ENCODE measurements at places on chromosomes 7 and 10.

GRCh38 chr7:100515072-100515532 is 23.9 kb upstream of the AGFG2 start:
- DNase-seq: no peak

- no peak for DNase-seq
Measured at GRCh38 chr7:131338173-131338572, 10.5 kb downstream of the MKLN1 start.

DNA sequence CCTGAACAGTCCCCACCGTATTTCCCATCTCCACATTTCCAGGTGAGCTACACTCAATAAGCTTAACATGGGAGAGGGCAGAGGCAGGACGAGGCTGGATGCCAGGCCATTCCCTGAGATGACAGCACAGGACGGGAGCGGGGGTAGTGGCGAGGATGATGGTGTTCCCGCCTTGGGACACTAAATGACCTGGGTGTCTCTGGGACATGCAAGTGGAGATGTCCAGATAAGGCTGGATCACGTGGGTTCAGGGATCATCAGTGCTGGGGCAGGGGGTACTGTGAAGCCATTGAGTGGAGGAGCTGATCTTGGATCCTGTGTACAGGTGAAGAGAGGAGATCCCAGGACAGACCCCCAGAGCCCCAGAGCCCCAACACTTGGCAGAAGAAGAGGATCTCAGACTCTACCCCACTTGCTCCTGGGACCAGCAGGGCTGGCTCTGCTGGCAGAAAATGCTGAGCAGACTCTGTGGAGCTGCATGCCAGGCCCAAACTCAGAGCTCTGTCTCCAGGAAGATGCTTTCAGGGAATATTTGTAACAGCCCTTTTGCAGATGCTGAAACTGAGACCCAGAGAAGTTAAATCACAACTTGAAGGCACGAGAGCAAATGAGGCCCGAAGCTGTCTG is 29.7 kb upstream of the HSPA12A start:
- no peak for DNase-seq

DNA sequence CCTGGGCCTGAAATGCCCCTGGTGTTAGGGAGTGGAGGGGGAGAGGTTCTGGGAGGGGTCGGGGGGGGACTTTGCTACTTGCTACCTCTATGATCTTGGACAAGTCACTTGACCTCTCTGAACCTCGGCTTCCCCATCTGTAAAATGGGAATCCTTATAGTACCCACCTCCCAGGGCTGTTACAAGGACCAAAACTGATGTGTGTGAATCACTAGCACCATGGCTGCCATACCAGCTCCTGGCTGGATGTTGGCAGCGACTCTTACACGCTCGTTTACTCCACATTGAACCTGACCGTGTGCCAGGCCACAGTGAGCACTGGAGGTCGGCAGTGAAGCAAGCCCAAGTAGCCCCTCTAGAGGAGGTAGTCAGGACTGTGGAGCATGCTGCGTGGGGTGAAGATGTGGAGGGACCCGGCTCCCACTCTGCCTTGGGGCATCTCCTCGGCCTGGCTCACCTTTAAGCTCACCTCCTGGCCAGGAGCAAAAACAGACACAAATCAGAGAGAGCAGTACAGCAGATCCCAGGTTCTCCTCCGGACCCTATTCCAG is 28.9 kb downstream of the PPIF start:
- DNase-seq: no peak

GRCh38 chr10:75978213-75978612 is 546.8 kb downstream of the LRMDA start:
- no peak for DNase-seq

DNA sequence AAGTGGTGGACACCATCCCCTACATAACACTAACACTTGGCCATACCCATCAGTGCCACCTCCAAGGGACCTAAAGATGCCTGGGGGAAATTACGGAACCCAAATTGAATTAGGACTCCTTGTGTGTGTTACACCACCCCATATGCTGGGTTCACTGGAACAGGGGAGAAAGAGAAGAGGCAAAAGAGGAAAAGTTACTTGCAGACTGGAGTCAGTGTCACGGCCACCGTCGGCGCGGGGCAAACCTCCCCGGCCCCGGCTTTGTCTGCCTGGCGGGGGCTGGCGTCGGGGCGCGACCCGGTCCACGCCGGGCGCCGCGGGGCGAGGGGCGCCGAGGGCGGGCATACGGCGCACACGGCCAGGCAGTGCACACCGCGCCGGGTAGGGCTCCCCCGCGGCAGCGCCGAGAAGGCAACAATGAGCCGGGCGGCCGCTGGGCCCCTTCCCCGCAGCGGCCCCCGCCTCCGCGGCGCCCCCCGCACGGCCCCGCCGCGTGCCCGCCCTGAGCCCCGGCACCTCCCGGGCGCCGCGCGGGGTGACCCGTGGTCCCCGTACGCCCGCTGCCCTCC is 171.1 kb downstream of the FAM107B start:
- peak; percentile 29 for DNase-seq

DNA sequence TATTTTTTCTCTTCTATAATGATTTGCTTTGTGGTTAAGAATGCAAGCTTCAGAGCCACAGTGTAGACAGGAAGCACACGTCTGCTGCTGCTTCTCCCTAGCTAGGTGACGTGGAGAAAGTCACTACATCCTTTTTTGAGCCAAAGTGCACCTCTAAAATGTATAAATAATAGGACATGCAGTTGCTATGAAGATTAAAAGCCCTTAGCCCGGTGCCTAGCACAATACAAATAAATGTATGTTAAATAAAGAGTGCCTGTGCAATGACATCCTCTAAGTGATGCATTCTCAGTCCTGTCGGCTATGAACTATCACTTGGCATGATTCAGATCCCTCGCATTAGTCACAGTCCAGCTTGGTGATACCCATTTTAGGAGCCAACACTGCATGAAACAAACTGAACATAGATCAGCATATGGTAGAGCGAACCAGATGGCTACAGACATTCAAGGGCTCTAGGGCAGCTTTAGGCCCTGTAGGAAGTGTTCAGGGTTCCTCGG is 4.8 kb upstream of the TRDMT1 start:
- DNase-seq: peak; percentile 33

DNA sequence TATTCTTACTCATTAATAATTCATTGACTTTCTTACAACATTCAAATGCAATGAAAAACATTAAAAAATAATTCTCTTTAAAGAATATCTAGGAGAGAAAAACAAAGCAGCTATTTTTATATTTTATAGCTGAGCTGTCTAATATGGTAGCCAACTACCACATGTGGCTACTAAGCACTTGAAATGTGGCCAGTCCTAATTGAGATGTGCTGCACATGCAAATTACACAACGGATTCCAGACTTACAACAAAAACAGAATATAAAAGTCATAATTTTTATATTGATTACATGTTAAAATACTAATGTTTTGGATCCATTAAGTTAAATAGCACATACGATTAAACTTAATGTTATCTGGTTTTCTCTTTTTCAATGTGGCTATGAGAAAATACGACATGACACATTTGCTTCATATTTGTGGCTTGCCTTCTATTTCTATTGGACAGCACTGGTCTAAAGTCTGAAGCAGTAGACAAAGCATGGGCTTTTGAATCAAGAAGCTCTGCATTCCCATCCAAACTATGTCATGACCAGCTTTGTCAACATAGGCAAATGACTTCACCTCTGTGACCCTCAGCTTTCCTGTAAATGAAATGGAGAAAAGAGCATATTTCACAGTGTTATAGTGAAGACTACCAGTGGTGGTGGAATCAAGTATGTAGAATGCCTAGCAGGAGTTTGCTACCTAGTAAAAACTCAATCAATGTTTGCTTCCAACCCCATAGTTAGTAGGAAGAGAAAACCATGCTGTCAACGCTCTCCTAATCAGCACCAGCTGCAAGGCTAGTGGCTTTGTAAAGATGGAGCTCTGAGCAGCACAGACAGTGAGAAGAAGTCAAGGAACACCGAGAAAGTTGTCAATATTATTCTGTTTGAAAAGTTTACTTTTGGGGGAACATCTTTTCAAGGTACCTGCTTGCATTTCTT is 37.1 kb upstream of the GDF10 start:
- no peak for DNase-seq

DNA sequence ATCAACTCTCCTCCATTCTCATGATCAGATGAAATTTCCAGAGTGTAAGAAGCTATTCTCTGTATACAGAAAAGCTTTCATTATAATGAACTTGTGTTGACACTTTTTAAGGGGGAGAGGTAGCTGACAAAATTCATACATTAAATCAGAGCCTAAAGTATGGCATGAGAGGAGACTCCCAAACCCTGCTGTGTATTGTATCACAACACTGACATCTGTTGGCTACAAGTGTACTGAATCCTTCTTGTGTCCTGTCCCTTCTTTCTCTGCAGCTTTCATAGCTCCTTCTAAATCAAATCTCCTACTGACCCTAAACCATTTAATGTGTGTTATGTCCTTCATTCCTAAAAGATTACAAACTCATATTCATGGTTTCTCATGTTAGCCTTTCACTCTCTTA is 70.9 kb downstream of the GCC1 start:
- no peak for DNase-seq

DNA sequence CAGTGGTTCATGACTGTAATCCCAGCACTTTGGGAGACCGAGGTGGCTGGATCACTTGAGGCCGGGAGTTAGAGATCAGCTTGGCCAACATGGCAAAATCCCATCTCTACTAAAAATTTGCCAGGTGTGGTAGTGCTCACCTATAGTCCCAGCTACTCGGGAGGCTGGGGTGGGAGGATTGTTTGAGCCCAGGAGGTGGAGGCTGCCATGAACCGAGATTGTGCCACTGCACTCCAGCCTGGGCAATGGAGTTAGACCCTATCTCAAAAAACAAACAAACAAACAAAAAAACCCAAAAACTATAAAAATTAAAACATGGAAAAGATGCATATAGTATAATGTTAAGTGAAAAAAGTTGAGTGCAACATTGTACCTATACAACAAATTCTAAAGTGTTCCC is 81.4 kb downstream of the AKR1D1 start:
- DNase-seq: no peak

GRCh38 chr7:128121711-128122530 is 90.7 kb upstream of the LRRC4 start:
- DNase-seq: no peak

GRCh38 chr7:99143521-99143852 is 421 bp downstream of the SMURF1 start:
- no peak for DNase-seq

DNA sequence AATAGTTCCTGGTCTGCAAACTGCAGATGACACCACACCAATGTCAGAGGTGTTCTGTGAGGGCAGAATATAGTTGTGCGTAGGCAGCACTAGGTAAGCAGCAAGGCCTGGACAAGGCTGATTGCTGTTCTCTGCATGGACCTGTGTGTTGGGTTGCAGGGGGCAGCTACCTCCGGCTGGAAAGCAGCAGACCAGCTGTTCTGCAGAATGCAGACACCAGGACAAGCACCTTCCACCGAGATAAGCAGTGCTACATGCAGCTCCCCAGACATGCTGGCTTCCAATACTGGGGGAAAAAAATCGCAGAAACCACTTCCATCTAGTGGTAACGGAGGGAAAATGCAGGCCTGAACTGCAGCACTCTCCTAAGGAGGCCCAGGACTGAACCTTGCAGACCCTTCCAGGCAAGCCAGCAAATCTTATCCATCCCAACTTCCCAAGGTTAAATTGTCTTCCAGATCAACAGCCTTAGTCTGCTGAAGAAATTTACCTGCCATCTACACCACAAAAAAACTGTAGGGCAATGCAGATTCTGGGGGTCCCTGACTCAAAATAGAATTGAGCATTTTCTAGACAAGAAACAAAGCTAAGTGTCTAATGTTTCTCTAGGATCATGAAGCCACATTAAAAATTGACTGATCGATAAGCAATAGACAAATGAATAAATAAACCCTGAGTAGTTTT is 50.5 kb upstream of the COBL start:
- no peak for DNase-seq

All from stimulated activated naive CD4-positive, alpha-beta T cell treated with Interleukin-2 at 50 U/mL for 16 hours (primary cell).